Trophoblast cell (in vitro differentiated cells and primary cell): ENCODE measurements at places on chromosomes 1 and 21.

DNA sequence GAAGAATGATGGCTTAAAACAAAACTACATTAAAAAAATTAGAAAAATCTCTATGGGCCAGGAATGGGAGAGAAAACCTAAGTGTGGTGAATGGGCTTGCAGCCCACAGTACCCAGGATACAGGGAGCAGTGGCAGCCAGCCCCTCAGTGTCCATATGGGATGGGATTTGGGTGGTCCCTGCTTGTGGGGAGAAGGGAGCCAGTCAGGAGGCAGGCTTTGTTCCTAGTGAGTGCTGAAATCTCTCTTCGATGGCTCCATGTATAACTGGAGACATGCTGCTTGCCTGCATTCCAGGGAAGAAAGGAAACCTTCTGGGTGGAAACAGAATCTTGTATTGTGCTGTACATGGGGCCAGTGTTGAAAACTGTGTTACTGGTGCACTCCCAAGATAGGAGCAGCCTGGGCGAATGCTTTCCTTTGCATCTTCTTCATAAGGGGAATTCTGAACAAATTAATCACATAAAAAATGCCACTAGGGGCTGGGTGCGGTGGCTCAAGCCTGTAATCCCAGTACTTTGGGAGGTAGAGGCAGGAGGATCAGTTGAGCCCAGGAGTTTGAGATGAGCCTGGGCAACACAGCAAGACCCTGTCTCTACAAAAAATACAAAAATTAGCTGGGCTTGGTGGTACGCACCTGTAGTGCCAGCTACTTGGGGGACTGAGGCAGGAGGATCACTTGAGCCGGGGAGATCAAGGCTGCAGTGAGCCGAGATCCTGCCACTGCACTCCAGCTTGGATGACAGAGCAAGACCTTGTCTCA, 36.0 kb downstream of the PTPRU start:
- no peak overlapping the region for H3K4me3 ChIP-seq
- no peak for DNase-seq
- peaks cover 11% of the 10 kb centered on the region for H3K4me1 ChIP-seq
- H3K27ac ChIP-seq, result peak overlapping the region; percentile 65

DNA sequence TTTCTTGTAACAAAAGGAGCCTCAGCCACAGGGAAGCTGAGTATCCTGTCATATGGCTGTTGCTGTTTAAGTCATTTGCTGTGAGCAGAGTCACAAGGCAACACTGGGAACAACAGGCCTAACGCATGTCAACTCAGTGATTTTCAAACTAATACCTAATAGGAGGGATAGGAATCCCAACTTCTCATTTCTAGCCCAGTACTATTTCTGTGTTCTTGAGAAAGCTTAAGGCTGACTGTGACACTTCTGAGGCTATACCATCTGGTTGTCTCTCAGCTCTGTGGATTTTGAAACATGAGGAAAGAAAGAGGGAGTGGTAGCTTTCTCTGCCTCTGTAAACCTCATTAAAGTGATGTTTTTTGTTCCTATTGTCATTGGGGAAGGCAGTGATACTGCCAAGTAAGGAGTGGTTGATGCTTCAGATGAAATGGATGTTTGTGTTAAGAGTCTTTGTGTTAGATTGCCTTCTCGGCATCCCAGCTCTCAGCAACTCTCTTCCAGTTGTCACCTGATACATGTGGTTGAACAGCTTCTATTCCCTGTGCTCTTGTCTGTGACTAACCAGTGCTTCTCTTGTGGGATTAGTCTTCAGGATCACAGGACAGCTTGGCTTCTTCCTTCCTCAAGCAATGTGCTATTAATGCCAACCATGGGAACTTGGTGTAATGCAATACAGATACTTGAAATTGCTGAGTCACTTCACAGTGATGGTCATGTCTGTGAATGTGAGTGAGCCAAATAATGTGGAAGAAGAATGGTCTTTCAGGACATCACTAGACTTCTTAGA, 166.8 kb upstream of the IVNS1ABP start:
- peaks cover 2% of the 10 kb centered on the region for H3K4me1 ChIP-seq
- H3K27ac ChIP-seq, result no peak overlapping the region
- no peak overlapping the region for H3K4me3 ChIP-seq
- H3K27me3 ChIP-seq, result no peaks in the 10 kb centered on the region
- H3K36me3 ChIP-seq, result no peaks in the 10 kb centered on the region

GRCh38 chr1:33300673-33301072, 20.2 kb downstream of the A3GALT2 start:
- DNase-seq, result no peak
- no peak overlapping the region for H3K27ac ChIP-seq
- no peak overlapping the region for H3K4me3 ChIP-seq
- peaks cover 31% of the 10 kb centered on the region for H3K36me3 ChIP-seq
- no peaks in the 10 kb centered on the region for H3K4me1 ChIP-seq

GRCh38 chr1:168206111-168206510, 19.7 kb upstream of the SFT2D2 start:
- H3K36me3 ChIP-seq, result no peaks in the 10 kb centered on the region
- H3K4me1 ChIP-seq, result peaks cover 5% of the 10 kb centered on the region
- no peak for DNase-seq
- H3K4me3 ChIP-seq, result no peak overlapping the region
- no peaks in the 10 kb centered on the region for H3K27me3 ChIP-seq
- no peak overlapping the region for H3K27ac ChIP-seq

GRCh38 chr1:53075761-53076163, 13.7 kb downstream of the PODN start:
- H3K36me3 ChIP-seq, result no peaks in the 10 kb centered on the region
- no peak for DNase-seq
- H3K27ac ChIP-seq, result no peak overlapping the region
- H3K27me3 ChIP-seq, result no peaks in the 10 kb centered on the region
- H3K4me3 ChIP-seq, result no peak overlapping the region
